Activated naive CD8-positive, alpha-beta T cell treated with anti-CD3 and anti-CD28 coated beads, Interleukin-2, amount 50 U/mL, for 16 hours (primary cell): ENCODE measurements at places on chromosomes 12 and 14.

DNA sequence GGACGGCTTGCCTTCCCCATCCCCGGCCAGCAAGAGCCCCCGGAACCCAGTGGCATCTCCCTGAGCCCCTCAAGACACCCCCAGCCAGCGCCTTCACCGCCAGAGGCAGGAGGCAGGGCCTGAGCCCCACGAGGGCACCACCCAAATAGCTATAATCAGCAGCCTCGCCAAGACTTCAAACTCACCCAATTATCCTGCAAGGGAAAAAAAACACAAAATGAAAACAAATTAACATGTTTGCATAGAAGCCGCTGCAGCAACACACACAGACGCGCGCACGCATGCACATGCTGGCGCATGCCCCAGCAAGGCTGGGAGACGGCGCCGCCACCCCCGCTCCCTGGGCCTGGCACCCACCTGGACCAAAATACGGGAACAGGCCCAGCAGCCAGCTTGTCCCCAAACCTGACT, 15.8 kb downstream of the FAM222A start:
- no peak for DNase-seq

DNA sequence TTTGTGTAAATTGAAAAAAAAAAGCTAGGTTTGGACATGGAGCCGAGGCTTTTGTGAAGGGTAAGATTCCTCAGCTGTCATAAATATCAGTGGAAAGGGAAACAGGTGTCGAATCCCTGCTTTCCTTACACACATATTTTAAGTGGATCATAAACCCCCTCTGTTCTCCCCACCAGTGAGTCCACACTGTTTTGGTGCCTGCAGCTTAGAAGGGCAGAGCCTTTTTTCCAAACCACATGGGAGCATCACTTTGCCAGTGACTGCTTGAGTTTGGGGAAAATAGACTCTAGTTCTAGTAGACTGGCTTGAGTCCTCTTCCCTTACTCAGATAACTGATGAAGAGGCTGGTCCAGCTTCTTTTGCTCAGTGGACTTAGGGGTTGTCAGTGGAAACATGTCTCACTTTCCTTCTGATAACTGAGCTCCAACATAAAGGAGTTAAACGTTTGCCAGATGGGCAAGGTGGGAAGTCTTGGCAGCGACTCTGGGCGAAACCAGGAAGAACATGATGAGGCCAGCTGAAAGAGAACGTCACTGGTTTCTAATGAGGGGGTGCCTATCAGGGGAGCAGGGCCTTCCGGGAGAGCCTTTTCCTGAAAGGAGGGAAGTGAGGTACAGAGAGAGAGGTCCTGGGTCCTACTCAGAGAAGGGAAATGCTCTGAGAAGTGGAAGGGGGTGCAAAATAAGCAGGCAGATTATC, 168.1 kb upstream of the PARP11 start:
- no peak for DNase-seq

DNA sequence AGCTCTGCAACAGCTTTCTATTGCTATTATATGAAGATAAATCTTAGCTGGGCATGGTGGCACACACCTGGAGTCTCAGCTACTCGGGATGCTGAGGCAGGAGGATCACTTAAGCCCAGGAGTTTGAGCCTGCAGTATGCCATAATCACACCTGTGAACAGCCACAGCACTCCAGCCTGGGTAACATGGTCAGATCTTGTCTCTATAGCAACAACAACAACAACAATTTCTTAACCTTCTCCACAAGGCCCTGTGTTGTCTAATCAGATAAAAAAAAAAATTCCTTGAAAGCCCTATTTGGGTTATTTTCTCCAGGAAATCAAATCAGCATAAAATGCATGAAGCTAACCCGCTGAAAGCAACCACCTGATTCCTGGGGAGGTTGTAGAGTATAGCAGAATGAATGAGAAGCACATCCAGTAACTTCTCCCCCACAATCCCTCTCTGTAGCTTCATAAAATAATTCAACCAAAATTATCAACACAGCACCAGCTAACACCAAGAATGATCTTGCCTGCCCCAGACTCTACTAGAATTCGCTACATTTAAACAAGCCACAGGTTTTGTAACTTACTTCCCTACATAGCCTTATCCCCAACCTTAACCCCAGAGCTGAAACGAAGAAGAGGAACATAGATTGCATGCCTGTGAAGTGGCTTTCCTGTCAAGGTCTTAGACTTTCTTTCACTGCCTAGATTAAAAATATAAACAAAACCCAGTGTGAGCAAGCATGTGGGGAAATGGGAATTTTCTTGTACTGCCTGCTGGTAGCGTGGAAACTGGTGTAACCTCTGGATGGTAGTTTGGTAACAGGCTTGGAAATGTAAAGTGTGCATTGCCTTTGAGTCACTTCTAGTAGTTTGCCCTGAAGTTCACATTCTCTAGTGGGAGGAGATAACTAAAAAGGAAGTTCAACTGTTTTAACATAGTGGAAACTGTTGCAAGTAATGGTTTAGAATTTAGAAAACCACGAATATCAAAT, 6.0 kb upstream of the STK38L start:
- no peak for DNase-seq

DNA sequence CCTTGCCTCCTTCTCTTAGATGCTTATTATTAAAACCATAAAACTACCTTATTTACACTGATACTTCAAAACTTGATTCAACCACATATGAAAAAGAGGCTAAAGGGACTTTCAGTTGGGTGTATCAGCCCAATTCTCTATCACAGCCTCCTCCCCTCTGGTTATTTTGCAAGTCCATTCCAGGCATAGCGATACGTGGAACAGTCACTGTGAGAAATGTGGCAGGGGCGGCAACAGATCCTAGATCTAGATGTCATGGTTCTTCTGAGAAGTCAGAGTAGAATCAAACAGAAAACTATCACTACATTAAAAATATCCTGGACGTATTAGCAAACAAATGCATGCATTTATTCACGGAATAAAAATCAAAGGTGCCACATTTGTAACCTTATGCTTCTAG, 83.2 kb downstream of the RALGAPA1 start:
- no peak for DNase-seq

DNA sequence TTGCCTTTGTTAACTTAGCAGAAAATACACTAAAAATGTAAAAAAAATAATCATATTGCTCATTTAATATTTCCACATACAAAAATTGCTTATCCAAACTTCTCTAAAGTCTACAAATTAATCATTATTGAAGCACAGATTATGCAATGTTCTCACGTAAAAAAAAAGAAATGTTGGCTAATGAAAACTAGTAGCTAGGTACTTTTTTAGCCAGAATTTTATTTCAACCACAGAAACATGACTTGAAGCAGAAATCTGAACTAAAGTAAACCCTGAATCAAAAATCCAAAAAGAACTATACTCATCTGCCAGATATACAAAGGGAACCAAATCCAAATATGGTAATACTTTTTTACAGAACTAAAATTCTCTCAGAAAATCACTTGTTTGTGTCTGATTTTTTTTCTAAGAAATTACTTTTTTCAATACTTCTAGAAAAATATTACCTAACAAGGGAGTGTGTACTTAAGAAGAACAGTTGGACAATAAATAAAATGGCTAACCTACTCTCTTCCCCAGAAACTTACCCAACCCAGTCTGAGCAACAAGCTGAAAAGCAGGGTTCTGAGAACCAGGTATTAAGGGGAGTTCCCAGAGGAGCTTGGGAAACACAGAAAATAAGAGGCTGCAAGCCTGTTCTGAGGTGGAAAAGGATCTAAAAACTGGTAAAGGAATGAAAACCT, 78.4 kb upstream of the RAP1B start:
- DNase-seq, result no peak

DNA sequence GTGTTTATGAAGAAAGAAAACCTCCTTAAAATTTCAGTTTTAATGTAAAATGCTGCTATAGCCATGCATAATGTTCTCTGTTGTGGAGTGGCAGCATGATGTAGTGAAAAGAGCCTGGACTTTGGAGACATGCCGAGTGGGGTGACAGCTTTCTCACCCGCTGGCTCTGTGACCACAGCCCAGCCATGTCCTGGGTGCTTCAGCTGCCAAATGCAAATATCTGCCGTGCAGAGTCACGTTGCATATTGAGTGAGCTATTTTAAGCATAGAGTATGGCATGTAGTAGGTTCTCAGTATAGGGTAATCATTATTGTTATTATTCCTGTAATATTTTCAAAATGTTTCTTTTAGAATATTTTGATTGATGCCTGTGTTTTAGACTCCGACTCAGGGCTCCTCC, 15.5 kb upstream of the TCTN2 start:
- no peak for DNase-seq

DNA sequence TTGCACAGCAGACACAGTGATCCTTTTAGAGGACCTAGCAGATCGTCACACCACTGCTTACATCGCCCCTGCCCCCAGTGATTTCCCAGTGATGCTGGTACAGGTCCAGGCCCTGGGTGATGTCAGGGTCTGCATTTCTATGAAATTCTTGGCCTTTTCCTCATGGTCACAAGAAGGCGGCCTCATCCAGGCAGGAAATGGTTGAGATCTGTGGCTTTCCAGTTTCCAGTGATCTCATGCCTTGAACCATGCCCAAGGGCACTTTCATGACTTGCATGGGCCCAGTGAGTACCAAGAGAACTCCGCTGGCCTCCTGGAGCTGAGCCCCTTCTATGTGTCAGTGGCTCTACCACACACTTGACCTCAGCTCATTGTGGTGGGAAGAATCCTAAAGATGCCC, 41.9 kb upstream of the BDKRB2 start:
- DNase-seq, result no peak

- DNase-seq, result no peak
Measured at GRCh38 chr12:51307655-51308593, 16.1 kb downstream of the BIN2 start.

DNA sequence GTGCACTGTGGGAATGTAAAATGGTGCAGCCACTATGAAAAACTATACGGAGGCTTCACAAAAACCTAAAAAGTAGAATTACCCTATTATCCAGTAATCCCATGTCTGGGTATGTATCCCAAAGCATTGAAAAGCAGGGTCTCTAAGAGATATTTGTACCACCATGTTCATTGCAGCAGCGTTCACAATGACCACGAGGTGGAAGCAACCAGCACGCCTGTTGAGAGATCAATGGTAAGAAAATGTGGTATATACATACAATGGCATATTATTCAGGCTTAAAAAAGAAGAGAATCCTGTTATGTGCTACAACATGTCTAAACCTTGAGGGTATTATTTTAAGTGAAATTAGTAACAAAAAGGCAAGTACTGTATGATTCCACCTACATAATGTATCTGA, 910 bp upstream of the NOPCHAP1 start:
- no peak for DNase-seq

DNA sequence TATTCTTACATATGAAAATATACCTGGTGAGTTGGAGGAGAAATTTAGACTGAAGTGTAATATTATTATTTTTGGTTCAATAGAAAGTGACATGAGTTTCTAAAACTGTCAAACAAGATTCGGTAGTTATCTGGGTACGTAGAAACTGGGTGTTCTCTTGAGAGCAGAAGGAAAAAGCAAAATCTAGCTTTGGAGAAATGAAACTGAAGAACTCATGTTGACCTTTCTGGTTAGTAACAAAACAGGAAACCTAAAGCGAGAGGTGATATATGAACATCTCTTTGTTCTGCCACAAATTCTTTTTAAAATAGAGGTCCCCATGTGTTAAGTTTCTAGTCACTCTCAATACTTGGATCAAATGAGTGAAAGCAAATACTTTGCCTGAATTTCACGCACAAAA, 401.7 kb downstream of the TRHDE start:
- no peak for DNase-seq

- no peak for DNase-seq
Measured at GRCh38 chr12:64707362-64707761, 51.8 kb downstream of the GNS start.

- no peak for DNase-seq
Measured at GRCh38 chr12:5656836-5657235, 224.9 kb downstream of the NTF3 start.

GRCh38 chr14:74860899-74861733, 14.8 kb downstream of the PROX2 start:
- peak; percentile 86 for DNase-seq

DNA sequence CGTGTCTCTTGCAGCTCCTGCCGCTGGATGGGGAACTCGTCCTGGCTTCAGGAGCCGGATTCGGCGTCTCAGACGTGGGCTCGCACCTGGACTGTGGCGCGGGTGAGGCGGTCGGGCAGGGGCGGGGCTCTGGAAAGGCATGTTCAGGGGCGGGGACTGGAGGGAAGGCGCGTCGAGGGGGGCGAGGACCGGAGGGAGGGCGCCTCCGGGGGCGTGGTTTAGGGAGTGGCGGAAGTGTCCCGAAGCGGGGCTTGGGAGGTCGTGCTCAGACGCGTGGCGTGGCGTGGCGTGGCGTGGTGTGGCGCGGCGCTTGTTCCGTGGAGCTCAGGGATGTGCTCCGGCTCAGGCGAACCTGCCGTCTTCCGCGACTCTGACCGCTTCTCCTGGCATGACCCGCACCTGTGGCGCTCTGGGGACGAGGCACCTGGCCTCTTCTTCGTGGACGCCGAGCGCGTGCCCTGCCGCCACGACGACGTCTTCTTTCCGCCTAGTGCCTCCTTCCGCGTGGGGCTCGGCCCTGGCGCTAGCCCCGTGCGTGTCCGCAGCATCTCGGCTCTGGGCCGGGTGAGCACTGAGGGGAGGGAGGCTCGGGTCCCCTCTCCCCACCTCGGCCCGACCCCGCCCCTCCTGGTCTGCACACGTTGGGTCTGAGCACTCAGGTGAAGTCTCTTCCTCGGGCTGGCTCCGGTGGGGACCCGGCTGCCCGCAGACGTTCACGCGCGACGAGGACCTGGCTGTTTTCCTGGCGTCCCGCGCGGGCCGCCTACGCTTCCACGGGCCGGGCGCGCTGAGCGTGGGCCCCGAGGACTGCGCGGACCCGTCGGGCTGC, 6.2 kb downstream of the AMN start:
- DNase-seq, result peak; percentile 69

- DNase-seq, result no peak
Measured at GRCh38 chr12:49170924-49171323, 18.0 kb downstream of the TUBA1A start.

DNA sequence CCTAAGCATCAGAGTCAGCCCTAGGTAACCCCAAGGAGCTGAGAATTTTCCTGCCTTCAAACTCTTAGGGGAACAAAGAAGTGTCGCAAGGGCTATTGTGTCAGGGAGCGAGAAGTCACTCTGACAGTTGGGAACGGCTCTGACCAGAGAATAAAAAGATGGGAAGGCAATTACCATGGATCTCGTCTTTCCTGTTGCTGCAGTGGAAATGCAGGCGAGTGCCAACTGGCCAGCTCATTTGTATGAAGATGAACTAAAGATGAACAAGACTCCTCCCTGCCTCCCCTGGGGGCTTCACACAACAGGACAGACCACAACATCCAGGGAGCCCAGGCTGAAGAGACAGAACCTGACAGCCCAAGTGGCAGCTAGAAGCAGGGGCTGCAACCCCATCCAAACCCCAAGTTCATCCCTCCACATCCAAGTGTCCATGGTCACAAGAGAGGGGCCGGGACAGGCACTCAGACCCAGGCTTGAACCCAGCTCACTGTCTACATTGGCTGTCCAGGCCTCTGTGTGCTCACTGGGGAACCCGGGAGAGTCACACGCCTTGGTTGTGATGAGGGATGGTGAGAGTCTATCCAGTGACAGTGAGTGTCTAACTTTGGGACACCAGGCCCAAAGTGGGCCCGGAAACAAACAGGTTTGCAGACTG, 322.4 kb downstream of the BCL11B start:
- no peak for DNase-seq

GRCh38 chr14:59295951-59296350, 107.5 kb downstream of the DAAM1 start:
- no peak for DNase-seq
